ENCODE measurements at places on chromosomes 6 and 20.
A peak's percentile ranks its signal among the peaks of the same experiment; 100 is the strongest.

GRCh38 chr20:38905375-38905774, 20.8 kb upstream of the FAM83D start:
- no peak for DNase-seq

DNA sequence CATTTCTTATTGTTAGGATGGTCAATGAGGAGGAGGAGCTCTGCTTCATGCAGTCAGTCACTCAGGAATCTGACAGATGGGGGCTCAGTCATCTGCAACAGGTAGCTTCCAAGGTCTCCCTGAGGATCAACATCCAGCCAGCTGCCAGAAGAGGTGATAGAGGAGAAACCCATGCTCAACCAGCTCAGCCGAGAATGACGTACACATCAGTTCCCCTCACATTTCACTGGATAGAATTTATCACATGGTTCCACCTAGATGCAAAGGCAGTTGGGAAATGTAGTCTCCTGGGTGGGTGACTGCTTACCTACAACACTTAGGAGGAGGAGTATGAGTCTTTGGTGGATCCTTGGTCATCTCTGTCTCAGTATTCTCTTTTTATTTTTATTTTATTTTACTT, 144.5 kb downstream of the CEBPB start:
- DNase-seq, result no peak

GRCh38 chr6:56951049-56951831, 3.7 kb upstream of the BEND6 start:
- no peak for DNase-seq

DNA sequence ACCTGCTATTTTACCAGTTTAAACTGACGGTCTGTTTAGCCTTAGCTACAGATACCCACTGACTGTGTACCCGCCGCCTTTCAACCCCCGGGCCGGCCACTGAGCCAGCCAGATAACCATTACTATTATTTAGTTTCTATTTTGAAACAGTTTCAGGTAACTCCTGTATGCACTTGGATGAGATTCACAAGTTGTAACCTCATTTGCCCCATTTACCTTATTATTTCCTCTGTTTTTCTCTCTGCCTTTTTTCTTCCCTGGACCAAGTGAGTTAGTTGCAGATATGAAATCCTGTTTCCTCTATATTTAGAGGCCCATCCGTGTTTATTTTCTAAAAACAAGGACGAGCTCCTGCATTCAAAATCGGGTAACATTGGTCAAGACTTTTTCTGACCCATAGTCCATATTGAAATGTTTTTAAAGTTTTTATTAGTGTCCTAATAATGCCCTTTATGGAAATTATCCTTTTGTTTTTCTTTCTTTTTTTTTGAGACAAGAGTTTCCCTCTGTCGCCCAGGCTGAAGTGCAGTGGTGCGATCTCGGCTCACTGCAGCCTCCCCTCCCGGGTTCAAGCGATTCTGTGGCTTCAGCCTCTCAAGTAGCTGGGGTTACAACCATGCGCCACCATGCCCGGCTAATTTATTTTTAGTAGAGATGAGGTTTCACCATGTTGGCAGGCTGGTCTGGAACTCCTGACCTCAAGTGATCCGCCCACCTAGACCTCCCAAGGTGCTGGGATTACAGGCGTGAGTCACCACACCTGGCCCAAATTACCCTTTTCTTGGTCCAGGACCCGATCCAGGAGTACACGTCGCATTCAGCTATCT, 767 bp downstream of the AP5S1 start:
- DNase-seq, result no peak

- no peak for DNase-seq
Measured at GRCh38 chr20:21272679-21273078, 30.5 kb upstream of the XRN2 start.

GRCh38 chr20:3767427-3768341, at the start of gene ADISSP:
TSS of gene ADISSP (minus strand) at chr20:3767753. CDS start at chr20:3760100, 7,653 bp downstream.
- peak; percentile 98 for DNase-seq

DNA sequence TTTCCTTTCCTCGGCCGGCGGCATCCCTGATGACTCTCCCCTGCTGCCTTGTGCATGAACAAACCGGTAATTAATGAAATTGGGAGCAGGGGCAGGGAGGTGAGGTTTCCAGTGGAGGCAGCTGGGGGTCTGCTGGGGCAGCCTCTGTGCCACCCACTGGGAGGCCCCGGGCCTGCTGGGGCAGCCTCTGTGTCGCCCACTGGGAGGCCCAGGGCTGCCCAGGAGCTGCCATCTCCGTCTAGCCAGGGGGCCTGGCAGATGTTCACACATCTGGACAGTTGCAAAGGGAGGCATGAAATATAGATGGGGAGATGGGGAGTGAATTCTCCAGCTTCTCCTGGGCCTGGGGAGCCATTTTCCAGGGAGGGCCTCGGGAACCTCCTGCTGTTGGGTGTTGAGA, 33.8 kb downstream of the TOX2 start:
- no peak for DNase-seq

DNA sequence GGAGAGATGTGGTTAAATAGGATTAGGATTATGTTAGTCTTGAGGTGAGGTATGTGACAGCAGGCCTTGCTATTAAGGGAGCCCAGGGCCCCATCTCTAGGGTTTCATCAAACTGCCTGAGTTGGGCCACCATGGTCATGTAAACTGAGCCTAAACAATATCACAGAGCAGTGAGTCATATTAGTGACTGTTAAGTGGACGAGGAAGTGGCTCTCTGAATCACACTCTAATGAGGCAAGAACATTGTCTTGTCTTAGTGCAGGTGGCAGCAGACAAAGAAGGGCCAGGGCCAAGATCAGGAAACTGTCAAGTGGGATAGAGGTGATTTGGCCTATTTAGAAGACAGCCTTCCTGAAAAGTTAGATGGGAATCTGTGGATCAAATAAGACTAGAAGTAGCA, 23.1 kb downstream of the ENPP3 start:
- no peak for DNase-seq

GRCh38 chr6:158868122-158868480, 48.9 kb upstream of the EZR start:
- no peak for DNase-seq
